ENCODE measurements at places on chromosomes 6 and 20.

- no peak for DNase-seq
These were observed 104.7 kb downstream of the PRDM13 start for GRCh38 chr6:99711302-99711701.

DNA sequence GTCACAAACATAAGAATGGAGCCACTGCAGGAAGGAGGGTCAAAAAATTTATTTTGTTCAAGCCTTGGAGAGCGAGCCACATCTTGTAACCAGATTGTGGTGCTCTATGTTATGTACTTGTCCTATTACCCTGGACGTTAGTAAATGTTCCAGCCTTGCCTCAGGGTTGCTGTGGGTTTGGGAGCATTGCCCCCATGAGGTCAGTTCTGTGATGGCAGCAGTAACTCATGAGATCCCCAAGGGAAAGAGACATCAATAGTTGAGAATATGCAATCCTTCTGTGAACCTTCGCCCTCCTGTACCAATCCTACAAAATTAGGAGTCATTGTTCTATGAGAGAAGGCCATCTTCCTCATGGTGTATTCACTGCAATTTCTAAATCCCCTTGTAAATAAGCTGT is 16.4 kb upstream of the CFAP206 start:
- no peak for DNase-seq

- DNase-seq, result no peak
These were observed 19.8 kb downstream of the HLA-E start for GRCh38 chr6:30508890-30509736.

- DNase-seq, result no peak
These were observed 8.8 kb downstream of the MYL9 start for GRCh38 chr20:36549942-36550789.

DNA sequence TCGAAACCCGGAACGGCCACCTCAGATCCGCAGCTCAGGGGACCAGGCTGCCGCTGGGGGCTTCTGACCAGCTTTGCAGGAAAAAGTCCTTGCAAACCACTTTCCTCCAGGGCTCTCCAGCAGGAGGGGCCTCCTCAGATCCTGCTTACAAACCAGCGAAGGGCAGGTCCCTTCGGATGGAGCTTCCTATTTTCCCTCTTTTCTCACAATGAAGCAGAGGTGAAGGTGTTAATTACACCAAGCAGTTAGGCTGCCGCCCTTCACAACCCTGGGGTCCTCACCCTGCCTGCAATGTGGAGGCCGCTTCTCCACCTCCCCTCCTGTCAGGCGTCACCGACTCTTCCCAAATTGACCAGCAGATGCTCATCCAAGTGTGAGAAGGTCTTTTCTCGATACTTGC is 5.7 kb downstream of the ARHGAP40 start:
- DNase-seq, result no peak

DNA sequence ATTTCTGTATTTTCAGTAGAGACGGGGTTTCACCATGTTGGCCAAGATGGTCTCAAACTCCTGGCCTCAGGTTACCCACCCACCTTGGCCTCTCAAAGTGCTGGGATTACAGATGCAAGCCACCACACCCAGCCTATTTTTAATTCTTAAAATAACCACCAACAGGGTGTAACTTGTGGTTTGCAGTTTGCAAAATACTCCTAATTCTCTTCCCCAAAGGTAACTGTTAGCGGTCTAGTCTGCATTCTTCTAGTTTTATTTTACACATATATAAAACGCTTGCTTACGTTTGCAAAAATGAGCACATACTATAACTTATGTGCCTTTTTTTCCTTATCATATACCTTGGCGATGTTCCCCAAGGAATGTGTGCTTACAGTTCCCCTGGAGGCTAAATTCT is 25.6 kb upstream of the CHMP4B start:
- DNase-seq, result no peak

DNA sequence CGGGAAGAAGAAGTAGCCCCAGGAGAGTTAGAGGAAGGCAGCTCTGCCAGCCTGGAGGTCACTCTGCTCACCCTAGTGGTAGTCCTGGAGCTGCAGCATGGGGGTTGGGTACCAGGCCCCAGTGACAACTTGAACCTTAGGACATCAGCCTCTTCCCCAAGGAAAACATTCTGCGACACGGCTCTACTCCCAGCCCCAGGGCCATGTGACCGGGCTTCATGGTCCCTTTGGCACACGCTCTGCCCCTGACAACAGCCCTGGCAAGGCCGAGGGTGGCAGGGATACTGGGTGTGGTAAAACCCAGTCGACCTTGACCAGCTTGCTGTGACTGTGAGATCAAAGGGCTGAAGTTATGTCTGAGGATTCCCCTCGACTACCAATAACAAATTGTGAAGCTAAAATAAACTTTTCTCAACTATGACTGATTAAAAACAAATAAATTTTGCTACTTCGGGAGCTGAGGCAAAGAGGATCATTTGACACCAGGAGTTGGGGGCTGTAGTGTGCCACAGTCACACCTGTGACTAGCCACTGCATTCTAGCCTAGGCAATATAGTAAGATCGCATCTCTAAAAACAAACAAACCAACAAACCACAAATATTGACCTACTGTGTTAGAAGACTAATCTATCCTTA is 24.4 kb upstream of the ARID1B start:
- DNase-seq, result no peak

DNA sequence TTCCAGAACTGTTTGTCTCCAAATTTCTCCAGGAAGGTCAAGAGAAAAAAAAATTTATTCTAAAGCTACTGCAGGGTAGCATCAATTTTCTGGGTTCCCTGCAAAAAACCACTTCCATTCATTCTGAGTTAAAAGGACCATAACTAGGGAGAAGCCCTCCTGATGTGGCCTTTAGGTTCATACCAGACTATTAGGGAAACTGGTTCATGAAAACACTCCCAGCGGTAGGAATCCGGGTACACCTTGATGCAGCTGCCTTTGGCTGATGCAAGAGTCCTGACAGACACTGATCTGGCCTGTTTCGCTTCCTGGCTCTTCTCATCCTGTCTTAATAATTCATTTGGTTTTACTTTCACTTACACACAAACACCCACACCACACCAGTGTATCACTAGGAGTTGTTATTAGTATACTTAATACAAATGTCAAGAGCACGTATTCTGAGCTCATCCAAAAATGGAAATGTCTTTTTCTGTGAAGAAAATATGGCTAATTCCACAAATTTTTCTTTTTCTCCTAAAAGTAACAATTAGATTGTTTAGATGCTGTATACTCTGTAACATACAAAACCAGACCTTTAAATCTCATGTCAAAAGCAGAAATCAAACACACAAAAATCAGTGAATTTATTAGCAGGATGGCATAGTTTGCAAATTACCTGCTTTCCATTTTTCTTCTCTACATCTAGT is 38.4 kb upstream of the ARHGAP18 start:
- peak; percentile 16 for DNase-seq

DNA sequence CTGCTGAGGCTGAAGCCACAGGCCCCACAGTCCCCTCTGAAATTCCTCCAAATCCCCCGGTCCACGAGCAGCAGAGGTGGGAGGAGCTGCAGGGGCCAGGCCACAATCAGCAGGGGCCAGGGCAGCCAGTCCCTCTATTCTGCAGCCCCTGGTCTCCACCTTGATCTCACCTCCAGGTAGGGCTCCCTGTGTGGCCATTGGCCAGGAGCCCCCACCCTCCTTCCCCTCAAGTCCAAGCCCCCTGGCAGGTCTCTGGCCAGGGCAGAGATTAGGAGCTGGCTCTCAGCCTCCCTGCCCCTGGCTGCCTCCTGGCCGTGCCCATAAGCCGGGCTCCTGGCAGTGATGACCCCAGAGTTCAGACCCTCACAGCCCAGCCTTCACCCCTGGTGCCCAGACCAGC is 34.7 kb downstream of the YTHDF1 start:
- no peak for DNase-seq

DNA sequence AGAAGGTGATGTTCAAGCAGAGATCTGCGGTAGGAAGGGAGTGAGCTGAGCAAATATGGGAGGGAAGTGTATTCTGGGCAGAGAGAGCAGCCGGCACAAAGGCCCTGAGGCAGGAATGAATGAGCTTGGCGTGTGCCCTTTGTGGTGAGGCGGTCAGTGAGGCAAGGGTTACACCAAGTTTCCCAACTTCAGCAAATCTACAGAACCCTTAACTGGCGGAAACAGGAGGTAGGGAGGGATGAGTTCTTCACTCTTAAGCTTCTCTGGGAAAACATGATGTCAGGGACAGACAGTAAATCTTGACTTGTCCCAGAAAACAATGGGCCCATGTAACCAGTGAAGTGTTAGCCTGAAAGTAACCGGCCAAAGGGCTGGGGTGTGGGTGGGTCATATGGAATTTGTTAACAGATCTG is 97.1 kb upstream of the PTPN1 start:
- DNase-seq, result no peak

- no peak for DNase-seq
These were observed 246.0 kb upstream of the FLRT3 start for GRCh38 chr20:14583413-14583812.

GRCh38 chr20:51193066-51193772 is 170.3 kb upstream of the KCNG1 start:
- DNase-seq, result no peak

DNA sequence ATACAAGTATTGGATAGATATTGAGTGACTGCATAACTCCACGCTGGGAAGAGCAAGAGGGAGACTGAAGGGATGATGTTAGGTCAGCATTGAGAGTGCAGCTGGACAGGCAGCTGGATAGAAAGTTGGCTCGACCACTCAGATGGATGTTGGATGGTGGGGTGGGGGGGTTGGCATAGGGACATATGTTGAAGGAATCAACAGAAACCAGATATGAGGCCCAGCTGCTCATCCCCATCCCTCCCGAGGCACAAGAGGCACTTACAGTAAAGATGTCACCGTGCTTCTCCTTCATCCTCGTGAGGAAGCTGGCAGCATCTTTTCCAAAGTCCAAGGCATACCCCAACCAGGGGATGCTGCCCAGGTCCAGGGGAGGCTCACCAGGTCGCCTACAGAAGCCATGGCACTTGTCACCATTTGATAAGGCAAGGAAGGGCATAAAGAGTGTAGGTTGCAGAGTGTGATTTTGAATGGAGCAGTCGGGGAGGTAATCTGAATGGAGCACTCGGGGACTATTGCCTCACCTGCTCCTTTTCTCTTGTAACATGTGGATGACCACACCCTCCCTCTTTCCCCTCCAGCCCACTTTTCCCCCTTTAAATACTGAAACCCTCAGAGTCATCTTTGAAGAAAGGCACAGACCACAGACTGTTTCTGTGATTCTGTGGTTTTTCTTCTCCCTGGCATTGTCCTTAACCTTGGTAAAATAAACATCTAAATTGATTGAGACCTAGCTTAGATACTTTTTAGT is 18.0 kb downstream of the PTGIS start:
- no peak for DNase-seq

- no peak for DNase-seq
These were observed 96.3 kb upstream of the ZBTB24 start for GRCh38 chr6:109579361-109579760.

DNA sequence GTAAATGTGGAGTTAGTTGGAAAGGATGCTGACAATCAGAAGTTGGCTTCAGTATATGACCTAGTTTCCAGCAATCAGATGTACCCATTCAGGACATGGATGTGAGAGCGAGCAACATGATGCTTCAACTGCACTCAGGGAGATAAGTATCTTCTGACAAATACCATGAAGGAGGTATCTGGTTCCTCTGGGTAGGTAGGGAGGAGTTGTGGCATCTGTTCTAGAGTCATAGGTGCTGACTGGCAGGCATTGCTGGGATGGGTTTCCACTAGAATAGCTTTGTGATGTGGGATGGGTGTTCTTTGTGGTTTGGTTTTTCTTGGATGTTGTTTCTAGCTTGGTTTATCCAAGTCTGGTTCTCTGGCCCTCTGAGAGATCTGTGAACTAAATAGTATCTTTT is 3.9 kb upstream of the REV3L start:
- no peak for DNase-seq

DNA sequence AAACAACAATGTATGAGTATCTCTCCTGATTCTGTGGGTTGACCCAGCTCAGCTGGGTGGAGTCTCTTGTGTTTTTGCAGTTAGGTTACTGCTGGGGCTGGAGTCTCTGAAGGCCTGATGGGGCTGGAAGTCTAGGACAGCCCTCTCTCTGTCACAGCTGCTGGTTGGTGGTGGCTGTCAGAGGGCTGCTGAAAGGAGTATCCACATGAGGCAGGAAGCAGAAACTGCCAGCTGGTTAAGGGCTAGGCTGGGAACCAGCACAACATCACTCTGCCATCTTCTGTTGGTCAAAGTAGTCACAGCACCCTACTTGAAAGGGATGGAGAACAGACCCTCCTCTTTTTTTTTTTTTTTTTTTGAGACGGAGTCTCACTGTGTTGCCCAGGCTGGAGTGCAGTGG is 10.0 kb upstream of the PACSIN1 start:
- DNase-seq, result no peak

GRCh38 chr6:117681162-117681741 is 6.0 kb downstream of the NUS1 start:
- no peak for DNase-seq

- DNase-seq, result no peak
These were observed 158.1 kb downstream of the DTNBP1 start for GRCh38 chr6:15504581-15505350.

GRCh38 chr20:10671221-10671918 is 2.4 kb downstream of the JAG1 start:
- no peak for DNase-seq

DNA sequence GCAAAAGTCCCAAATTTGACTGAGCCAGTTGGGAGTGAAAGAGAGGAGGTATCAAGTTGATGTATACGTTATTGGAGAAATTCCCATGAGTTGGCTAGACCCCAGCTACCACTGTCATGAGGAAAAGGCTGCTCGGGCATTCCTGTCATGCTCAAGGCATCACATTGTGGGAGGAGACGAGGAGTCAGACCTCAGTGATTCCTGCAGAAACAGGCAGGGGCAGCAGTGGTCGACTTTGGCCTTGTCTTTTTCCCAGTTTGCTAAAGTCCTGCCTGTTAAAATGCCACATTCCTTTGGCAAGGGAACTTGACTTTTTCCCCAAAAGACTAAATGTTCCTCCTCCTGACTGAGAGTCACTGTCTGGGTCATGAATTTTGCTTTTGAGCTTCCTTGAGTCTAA is 295.5 kb upstream of the HS3ST5 start:
- no peak for DNase-seq

GRCh38 chr6:25085756-25086155 is 150.0 kb upstream of the RIPOR2 start:
- no peak for DNase-seq

DNA sequence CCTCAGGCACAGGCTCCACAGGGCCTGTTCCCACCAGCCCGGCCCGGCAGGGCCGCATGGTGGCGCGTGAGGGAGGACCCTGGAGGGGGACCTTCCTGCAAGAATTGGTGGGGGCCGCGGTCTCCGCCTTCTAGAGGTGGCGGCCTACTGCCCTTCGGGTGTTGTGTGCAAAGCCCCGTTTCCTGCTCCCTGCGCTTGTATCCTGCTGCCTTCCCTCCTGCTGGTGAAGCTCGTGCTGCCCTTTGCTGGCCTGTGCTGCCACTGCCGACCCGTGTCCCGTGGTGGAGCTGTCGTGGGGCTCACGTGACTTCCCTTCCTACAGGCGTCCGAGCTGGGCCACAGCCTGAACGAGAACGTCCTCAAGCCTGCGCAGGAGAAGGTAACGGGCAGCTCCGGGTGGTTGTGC is 8.4 kb upstream of the COL20A1 start:
- DNase-seq, result no peak

DNA sequence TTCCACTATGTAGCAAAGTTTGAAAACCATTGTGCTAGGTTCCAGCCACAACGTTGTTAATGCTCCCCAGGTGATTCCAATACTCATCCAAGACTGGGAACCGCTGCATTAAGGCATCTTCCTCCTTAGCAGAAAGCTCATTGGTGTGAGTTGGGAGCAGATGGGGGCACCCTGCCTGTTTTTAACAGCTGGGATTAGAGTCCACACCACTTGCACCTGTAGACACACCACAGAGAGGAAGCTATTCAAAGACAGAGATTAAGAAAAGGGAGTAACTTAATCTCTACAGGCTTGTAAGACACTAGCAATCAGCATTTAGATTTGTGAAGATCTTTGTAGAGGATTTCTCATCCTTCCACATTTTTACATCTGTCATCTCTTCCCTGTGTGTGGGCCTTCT is 333.9 kb upstream of the SOX4 start:
- no peak for DNase-seq
